ENCODE measurements at places on chromosomes 5 and 9.

- DNase-seq, result no peak
These were observed 269.7 kb upstream of the GAS1 start for GRCh38 chr9:87216897-87217455.

GRCh38 chr5:135759149-135759784, 75.2 kb upstream of the SLC25A48 start:
- no peak for DNase-seq

- DNase-seq, result no peak
These were observed 10.2 kb downstream of the AQP3 start for GRCh38 chr9:33437205-33437604.

GRCh38 chr5:8864053-8864452, 681.8 kb downstream of the SEMA5A start:
- DNase-seq, result no peak

DNA sequence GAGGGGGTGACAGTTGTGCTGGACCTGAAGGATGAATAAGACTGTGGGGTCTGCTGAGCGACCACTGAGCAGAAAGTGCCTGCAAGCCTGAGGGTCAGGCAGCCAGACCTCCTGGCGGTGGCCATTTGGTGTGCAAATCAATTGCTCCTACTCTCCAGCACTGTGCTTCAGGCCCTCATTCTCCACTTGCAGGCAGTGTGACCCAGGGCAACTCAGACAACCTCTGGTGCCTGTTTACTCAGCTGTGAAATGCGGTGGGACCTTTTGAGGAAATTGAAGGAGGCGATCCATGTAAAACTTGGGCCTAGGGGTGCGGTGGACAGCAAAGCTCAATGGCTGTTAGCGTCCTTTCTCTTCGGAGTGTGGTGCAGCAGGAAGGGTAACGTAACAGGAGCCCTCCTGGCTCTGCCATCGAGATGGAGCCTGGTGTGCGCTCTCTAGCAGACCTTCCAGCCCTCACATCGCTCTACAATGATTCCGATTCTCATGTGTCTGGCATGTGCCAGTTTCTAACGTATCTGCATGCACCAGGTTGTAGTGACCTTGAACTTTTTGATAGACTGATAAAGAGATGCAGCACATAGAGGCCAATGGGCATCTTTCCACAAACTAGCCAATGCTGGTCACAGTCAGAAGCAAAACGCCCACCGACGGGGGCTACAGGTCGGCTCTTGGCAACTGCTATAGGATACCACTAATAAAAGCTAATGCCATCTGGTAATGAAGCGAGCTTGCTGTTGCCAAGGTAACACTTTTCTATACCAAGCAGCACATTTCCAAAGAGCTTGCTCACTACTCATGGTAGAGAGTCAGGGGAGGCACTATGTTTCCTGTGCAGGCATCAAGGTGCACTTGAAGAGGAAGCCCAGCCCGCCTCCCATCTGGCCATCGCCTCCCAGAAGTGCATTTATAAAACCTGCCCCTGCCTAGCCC, 159.7 kb upstream of the RAPGEF1 start:
- DNase-seq, result no peak

- DNase-seq, result no peak
These were observed 266.1 kb upstream of the MAP3K1 start for GRCh38 chr5:56549096-56549886.

DNA sequence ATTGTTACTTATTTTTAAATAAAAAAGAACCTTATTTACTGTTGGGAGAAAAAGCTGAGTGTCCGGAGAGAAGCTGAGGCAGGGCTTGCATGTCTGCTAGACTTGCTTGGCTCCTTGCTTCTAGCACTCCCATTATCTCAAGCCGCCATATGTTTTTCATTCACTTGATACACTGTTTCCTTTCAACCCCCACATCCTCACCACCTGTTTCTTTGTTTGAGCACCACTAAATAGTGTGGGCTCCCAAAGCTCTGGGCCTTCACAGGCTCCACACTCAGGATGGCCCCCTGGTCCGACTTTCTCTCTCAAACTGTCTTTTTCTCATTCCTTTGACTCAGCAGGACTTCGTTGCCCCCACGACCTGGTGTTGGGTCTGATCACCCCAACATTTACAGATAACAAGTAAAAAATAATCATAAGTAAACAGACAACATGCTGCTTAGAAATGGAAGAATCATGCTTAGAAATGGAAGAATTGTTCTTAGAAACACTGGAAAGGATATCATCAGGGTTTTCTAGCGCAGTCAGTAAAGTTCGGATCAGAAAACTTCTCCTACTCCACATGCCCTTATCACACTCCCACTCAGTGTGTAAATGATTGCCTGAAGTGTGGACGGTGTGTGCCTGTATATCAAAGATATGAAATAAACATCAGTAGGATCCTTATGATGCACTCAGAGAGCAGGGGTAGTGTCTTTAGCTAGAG, 58.5 kb downstream of the APTX start:
- DNase-seq, result no peak

DNA sequence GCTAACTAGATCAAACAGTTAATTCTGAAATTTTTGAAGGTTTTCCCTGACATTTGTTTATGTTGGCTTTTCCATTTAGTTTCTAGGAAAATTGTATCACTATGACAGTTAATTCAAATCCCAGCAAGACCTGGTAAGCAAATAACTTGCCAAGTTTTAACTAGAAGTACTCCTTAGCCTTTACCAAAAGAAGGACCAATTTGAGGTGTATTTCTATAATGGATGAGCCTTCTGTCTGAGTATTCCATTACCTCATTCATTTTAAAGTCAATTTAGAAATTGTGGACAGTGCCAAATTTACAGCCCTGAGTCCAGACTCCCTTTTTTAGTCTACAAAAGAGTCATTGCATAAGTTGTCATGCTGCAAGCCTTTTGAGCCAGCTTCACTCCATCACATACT, 687.6 kb downstream of the CETN3 start:
- DNase-seq, result no peak

DNA sequence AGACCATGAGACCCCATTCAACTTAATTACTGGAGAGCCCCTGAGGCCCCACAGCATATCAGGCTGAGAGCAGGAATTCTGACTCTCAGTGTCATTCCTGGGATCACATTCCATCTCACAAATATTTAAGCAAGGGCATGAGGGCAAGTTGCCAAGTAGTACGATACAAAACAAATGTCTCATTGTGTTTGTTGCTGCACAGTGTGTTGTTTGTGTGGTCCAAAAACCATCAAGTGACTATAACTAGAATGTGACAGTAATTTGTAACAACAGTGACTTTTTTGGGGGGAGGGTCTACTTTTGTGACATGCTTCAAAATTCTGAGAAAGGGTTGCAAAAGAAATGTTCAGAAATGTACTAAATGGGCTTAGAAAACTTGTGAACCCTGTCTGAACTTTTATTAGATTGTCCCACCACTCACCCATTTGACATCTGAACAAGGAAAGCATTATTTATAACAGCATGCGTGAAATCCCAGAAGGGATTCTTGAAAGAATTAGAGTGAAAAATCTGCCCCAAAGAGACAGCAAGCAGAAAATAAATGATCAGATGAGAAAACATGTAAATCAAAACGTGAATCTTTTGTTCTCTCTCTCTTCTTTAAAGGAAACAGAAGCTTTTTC, 347.0 kb downstream of the NTRK2 start:
- DNase-seq, result no peak

DNA sequence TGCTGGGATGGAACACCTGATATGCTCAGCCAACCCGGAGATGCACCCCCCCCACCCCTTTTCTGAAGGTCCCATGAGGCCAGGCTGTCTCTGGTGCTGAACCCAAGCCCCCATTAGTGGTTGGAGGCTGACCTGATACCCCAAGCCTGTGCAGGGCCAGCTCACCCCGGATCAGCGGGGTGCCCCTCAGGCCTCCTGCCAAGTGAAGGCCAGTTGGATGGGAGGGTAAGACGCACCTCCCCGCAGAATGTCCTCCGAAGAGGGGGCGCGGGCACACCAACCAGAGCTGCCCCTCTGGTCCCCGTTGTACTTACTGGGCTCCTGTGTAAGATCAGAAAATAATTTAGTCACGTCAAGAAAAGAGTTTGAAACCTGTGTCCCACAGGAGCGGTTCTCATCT, 76.8 kb upstream of the OTULINL start:
- no peak for DNase-seq

- no peak for DNase-seq
These were observed 133.9 kb downstream of the PLK2 start for GRCh38 chr5:58326022-58326421.

DNA sequence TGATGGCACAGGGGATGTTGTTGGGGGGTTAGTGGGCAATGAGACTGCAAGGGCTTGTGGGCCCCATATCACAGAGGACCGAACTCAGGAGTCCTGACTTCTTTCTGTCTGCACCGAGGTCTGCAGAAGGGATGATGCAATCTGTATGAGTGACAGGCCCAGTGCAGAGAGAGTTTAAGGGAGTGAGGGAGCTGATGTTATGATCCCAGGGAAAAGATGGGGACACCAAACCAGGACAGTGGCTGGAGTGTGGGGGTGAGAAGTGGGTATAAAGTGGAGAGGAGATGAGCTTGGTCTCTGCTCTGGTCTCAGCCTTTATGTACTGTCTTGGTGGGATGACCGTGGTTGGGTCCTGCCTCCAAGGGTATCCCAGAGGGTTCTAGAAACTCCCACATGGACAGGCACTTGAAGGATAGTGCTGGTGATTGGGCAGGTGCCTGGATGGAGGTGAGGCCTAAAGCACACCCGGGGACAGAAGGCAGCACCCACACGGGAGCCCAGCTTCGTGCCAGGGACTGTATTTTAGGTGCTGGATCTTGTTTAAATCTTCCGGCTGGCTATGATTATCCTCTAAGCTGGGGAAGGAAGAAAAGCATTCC, 21.9 kb downstream of the GSN start:
- no peak for DNase-seq

DNA sequence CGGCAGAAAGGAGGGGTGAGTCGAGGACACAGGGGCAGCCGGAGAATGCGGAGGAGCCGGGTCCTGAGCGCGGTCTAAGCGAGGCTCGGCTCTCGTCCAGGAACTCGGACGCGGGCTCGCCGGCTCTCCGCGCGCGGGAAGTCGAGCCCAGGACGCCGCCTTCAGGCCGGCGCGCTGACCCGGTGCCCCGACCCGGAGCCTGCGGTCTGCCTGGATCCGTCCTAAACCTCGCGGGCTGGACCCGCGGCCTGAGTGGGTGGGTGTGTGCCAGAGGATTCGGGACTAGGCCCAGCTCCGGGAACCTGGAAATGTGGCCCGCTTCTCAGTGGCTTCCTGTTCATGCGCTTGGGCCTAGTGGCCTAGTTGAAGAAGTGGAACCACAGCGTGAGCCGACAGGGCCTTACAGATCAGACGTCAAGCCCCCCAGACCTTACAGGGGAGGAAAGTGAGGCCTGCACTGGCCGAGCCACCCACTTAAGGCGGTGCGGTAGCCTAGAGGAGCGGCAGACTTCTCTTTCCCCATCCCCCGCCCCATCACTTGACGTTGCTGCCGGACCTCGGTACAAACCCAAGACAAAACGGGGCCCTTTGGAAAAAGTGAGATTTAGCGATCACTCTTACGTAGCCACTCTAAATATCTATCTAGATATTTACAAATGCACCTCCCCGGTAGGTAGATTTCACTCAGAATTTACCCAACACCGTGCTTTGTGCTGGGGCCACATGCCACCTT, 1.2 kb downstream of the CDKN2B-AS1 start:
- DNase-seq, result peak; percentile 7

GRCh38 chr5:4630031-4630430, 510.1 kb upstream of the ADAMTS16 start:
- DNase-seq, result no peak

- DNase-seq, result no peak
These were observed 33.1 kb upstream of the ITGA2 start for GRCh38 chr5:52956014-52956413.

- DNase-seq, result no peak
These were observed 111.8 kb downstream of the INIP start for GRCh38 chr9:112605963-112606699.
